ENCODE measurements at places on chromosomes 1 and 21.

- no peak overlapping the region for H3K27ac ChIP-seq
- peaks cover 10% of the 10 kb centered on the region for H3K27me3 ChIP-seq
- peaks cover 2% of the 10 kb centered on the region for H3K4me1 ChIP-seq
- DNase-seq = peak; percentile 29
- H3K4me3 ChIP-seq = no peak overlapping the region
Observed at GRCh38 chr1:119611701-119612113, 36.4 kb downstream of the ZNF697 start.

- H3K4me3 ChIP-seq = no peak overlapping the region
- no peak overlapping the region for H3K27ac ChIP-seq
- no peak for DNase-seq
Observed at GRCh38 chr1:182909578-182909977, 43.4 kb downstream of the SHCBP1L start.

GRCh38 chr1:212601524-212601923 lies 7.0 kb upstream of the ATF3 start:
- no peak for DNase-seq
- H3K27me3 ChIP-seq = peaks cover 28% of the 10 kb centered on the region
- H3K4me3 ChIP-seq = no peak overlapping the region
- H3K36me3 ChIP-seq = no peaks in the 10 kb centered on the region
- H3K4me1 ChIP-seq = peaks cover 3% of the 10 kb centered on the region
- no peak overlapping the region for H3K27ac ChIP-seq

DNA sequence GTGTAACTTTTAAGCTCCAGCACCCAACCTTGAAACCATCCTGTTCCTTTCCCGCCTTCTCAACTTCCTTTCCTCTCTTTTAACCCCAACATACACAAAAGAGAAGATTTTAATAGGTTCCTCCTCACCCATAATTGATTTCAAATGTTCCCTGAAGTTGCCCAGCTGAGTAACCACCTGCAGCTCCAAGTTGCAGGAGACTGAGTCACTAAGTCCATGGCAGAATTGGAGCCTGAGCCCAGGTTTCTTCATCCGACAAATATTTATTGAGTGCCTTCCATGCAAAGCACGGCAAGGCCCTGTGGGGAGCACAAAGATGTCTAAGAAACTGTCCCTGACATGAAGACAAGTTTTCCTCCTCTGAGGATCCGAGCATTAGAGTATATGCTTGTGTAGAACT lies 97.7 kb downstream of the PAPPA2 start:
- H3K27ac ChIP-seq = no peak overlapping the region
- no peaks in the 10 kb centered on the region for H3K4me1 ChIP-seq
- H3K36me3 ChIP-seq = no peaks in the 10 kb centered on the region
- no peak overlapping the region for H3K4me3 ChIP-seq
- no peak for DNase-seq

DNA sequence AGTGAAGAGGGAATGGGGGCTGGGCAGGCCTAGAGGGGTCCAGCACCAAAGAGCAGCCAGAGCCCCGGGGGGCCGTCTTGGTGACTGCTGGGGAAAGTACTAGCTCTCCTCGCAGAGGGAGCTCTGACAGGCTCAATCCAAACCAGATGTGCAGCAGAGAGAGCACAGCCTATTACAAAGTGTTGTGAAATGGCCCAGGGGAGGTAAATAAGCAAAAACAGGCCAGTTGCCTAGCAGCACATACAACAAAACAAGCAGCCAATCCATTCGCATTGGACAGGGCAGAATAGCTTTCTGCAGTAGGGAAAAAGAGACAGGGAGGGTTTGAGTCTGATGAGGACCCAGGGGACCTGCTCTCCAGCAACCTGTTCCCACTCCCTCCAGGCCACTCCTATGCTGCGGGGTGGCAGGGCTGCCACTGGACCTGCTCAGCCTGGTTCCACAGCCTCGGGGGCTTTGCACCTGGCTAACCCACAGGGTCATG lies 239.6 kb upstream of the FGGY start:
- H3K36me3 ChIP-seq = no peaks in the 10 kb centered on the region
- DNase-seq = no peak
- no peak overlapping the region for H3K27ac ChIP-seq
- no peaks in the 10 kb centered on the region for H3K27me3 ChIP-seq
- H3K4me3 ChIP-seq = no peak overlapping the region
- H3K4me1 ChIP-seq = peaks cover 8% of the 10 kb centered on the region

GRCh38 chr21:19853061-19853460 lies 1145.1 kb upstream of the NCAM2 start:
- no peak overlapping the region for H3K4me3 ChIP-seq
- H3K27ac ChIP-seq = no peak overlapping the region
- no peaks in the 10 kb centered on the region for H3K36me3 ChIP-seq
- H3K27me3 ChIP-seq = no peaks in the 10 kb centered on the region

DNA sequence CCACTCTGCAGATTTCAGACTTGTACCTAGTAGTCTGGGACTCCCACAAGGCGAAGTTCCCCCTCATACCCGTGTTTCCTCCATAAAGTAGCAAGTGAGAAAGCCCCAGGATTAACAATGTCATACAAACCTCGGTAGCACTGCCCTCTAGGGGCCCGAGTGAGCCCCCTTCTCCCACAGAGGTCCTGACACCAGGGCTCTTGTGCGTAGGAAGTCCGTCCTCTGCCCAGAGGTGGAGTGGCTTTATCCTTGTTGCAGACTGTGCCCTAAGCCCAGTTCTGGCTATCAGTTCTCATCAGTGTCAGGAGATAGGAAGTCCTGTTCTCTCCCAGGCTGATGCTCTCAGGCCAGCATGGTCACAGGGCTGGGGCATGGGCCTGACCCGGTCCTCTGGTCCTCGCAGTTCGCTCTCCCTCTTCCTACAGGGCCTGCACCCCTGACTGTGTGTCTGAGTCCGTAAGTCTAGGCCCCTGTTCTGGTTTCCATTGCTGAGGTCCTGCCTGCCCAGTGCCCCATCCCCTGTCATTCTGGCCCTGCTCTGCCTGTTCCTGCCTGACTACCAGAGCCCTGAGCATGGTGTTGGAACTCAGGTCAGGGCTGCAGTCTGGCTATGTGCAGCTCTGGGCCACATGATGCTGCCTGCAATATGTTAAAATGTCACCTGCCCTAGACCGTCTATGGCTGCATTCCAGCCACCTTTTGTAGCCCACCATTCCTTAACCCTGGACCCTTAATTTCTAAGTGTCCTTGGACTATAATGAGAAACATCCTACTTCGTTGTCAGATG lies 285.6 kb downstream of the ASTN1 start:
- no peak overlapping the region for H3K4me3 ChIP-seq
- no peaks in the 10 kb centered on the region for H3K36me3 ChIP-seq
- H3K27me3 ChIP-seq = no peaks in the 10 kb centered on the region
- H3K4me1 ChIP-seq = no peaks in the 10 kb centered on the region

- H3K4me3 ChIP-seq = no peak overlapping the region
- DNase-seq = no peak
- H3K4me1 ChIP-seq = peaks cover 44% of the 10 kb centered on the region
- H3K27ac ChIP-seq = no peak overlapping the region
- no peaks in the 10 kb centered on the region for H3K36me3 ChIP-seq
- H3K27me3 ChIP-seq = no peaks in the 10 kb centered on the region
Observed at GRCh38 chr1:116257836-116258235, 115.2 kb upstream of the ATP1A1 start.

DNA sequence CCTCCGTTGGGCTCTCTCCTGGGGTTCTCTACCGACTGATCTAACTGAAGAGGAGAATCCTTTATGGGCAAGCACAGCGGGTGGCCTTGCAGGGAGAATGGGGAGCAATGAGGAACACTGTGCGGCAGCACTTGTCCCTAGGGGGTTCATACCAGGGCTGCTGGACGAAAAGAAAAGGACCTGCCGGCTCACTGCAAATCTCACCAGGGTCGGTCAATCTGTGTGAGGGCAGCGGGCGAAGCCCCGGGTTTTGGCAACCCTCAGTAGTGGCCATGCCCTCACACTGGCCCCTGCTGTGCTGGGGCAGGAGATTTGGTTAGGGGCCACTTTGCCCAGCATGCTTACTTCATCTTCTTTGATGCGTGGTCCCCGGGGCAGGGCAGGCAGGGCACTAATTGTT lies 5.9 kb downstream of the LHX9 start:
- no peak for DNase-seq
- H3K27ac ChIP-seq = no peak overlapping the region
- H3K4me1 ChIP-seq = peaks cover 34% of the 10 kb centered on the region

Data from naive thymus-derived CD8-positive, alpha-beta T cell (primary cell).